ENCODE measurements at places on chromosomes 5 and 9.
A peak's percentile ranks its signal among the peaks of the same experiment; 100 is the strongest.

DNA sequence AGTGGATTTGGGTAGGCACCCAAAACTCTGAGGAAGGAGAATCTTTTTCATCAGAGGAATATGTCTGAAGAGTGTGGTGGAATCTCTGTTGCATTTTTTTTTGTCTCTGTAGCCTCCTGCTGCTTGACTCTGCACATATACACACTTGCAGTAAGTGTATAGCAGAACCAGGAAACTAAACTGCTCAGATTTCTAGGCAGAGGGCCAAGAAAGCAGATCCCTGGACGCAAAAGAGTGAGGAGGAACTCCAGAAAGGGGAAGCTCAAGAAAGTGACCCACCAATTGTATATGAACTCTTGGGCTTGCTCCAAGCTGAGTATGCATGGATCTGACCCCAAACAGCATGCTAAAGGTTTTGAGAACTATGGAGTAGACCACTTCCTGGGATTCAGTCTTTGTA lies 181.8 kb downstream of the GADD45G start:
- DNase-seq: no peak
- no peaks in the 10 kb centered on the region for H3K27me3 ChIP-seq
- no peaks in the 10 kb centered on the region for H3K4me1 ChIP-seq
- no peak overlapping the region for H3K4me3 ChIP-seq
- no peaks in the 10 kb centered on the region for H3K36me3 ChIP-seq
- no peak overlapping the region for H3K27ac ChIP-seq

GRCh38 chr9:109799792-109800191 lies 19.8 kb downstream of the PALM2AKAP2 start:
- H3K27me3 ChIP-seq: no peaks in the 10 kb centered on the region
- H3K36me3 ChIP-seq: no peaks in the 10 kb centered on the region
- H3K4me1 ChIP-seq: peaks cover 60% of the 10 kb centered on the region
- H3K4me3 ChIP-seq: no peak overlapping the region
- peak; percentile 71 for DNase-seq
- peak overlapping the region; percentile 96 for H3K27ac ChIP-seq

- no peaks in the 10 kb centered on the region for H3K36me3 ChIP-seq
- peak within 1 kb of the TSS; percentile 85 for H3K27ac ChIP-seq
- H3K27me3 ChIP-seq: no peaks in the 10 kb centered on the region
These were observed at the start of gene HAUS6 for GRCh38 chr9:19102631-19103345. Gene HAUS6, minus strand, starts transcription at chr9:19102904. Its CDS starts 253 bp downstream, at chr9:19102651.

DNA sequence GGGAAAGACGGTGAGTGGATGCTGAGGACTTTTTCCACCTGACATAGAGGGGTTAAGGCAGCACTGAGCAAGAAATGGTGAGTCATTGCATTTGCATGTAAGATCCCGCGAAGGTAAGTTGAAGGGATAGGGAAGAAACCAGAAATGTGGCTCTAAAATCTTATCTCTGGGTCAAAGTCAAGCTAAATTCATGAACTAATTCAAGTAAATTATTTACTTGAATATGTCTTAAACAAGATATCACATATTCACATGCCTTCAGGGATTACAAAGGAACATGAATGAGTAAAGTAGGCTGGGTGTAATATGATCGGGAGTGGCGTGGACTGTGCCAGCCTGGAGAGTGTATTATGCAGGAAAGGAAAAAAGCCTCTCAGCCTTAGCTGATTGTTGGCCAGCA lies 74.4 kb upstream of the EQTN start:
- H3K4me3 ChIP-seq: no peak overlapping the region
- H3K4me1 ChIP-seq: peaks cover 16% of the 10 kb centered on the region
- no peaks in the 10 kb centered on the region for H3K36me3 ChIP-seq
- H3K27me3 ChIP-seq: no peaks in the 10 kb centered on the region

DNA sequence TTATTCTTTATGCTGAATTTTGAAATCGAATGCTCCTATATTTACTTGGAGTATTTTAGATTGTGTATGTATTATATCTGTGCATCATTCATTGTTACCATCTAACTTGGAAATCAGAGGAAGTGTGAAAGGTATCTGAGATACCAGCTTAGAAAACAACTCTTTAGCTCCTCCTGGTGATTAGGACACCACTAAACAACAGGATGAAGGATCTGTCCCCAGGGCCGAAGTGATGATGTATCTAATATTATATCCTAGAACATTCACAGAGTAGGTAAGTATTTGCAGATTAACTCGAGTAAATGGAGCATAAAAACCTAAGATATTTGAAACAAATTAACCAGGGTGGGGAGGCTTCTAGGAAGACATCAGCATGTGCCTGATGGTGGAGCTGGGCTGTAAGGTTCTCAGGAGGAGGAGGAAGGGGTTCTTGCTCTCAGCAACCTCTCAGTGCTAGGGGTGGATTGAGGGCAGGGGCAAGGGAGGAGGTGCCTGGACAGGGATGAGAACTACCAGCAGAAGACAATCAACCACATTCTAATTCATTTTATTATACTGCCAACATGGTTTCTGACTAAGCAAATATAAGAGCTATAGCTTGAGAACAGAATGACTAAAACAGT lies 2.6 kb upstream of the NFIL3 start:
- DNase-seq: no peak
- H3K36me3 ChIP-seq: no peaks in the 10 kb centered on the region
- H3K27me3 ChIP-seq: no peaks in the 10 kb centered on the region
- H3K27ac ChIP-seq: peak overlapping the region; percentile 26

- no peaks in the 10 kb centered on the region for H3K4me1 ChIP-seq
- no peak for DNase-seq
- no peaks in the 10 kb centered on the region for H3K36me3 ChIP-seq
- H3K4me3 ChIP-seq: peak overlapping the region; percentile 63
- no peaks in the 10 kb centered on the region for H3K27me3 ChIP-seq
These were observed 41.8 kb downstream of the CAST start for GRCh38 chr5:96703995-96704394.

GRCh38 chr9:7320841-7321240 lies 478.7 kb downstream of the DMAC1 start:
- H3K36me3 ChIP-seq: no peaks in the 10 kb centered on the region
- no peaks in the 10 kb centered on the region for H3K4me1 ChIP-seq
- no peak overlapping the region for H3K27ac ChIP-seq
- DNase-seq: no peak
- no peaks in the 10 kb centered on the region for H3K27me3 ChIP-seq

DNA sequence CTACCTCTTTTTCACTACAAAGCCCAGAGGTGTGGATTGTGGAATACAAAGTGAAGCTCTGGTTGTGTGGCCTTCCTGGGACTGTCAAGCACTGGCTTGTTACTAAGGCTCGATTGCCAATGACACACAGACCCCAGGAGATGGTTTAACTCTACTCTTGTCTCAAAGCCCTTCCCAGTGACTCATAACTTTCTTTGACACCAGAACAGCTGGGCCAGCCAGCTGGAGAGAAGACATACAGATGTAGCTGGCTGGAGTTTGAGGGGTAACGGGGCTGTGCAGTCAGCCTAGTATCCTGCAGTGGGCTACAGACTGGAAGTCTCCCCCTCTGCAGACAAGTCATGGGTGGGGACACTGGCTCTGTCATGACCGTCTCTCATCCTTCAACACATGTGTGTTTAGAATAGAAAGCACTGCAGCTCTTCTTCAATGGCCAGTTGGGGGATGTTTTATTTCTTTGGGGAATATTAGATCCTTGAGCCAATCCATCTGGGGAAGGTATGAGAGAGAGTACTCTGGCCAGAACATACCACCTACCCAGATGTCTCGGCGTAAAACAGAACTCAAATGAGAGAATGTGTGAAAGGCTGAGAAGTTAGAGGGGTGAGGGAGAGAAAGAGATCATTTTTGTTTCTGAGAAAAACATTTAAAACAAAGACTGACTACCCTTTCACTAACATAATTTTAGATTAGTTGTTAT lies 53.3 kb downstream of the SEMA6A start:
- no peak overlapping the region for H3K4me3 ChIP-seq
- H3K27ac ChIP-seq: no peak overlapping the region
- H3K4me1 ChIP-seq: no peaks in the 10 kb centered on the region
- DNase-seq: no peak
- H3K27me3 ChIP-seq: no peaks in the 10 kb centered on the region
- H3K36me3 ChIP-seq: no peaks in the 10 kb centered on the region

- H3K27me3 ChIP-seq: no peaks in the 10 kb centered on the region
- peaks cover 19% of the 10 kb centered on the region for H3K4me1 ChIP-seq
- H3K36me3 ChIP-seq: peaks cover 55% of the 10 kb centered on the region
- H3K4me3 ChIP-seq: no peak overlapping the region
- peak overlapping the region; percentile 36 for H3K27ac ChIP-seq
These were observed 22.6 kb downstream of the OTULIN start for GRCh38 chr5:14687023-14687665.

DNA sequence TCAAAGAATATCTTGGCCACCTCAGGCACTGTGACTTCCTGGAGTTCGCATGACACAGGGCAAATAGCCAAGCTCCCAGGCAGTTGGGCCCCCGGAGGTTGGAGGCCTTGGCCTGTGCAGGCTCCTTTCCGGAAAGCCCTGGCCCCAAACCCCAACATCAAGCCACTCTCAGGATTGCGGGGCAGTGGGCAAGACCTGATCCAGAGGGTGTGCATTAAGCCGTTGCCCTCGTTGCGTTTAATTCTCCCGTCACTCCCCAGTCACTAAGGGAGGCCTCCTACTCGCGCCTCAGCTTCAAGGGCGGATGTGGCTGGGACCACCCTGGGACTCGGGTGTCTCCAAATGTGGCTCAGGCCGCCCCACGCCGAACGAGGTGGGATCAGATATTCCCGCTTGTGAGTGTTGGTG lies 60.1 kb downstream of the TMEM174 start:
- DNase-seq: no peak
- H3K4me3 ChIP-seq: peak overlapping the region; percentile 48
- H3K27me3 ChIP-seq: no peaks in the 10 kb centered on the region
- no peak overlapping the region for H3K27ac ChIP-seq
- no peaks in the 10 kb centered on the region for H3K4me1 ChIP-seq

- no peak overlapping the region for H3K27ac ChIP-seq
- no peaks in the 10 kb centered on the region for H3K4me1 ChIP-seq
- H3K36me3 ChIP-seq: no peaks in the 10 kb centered on the region
- no peaks in the 10 kb centered on the region for H3K27me3 ChIP-seq
- H3K4me3 ChIP-seq: no peak overlapping the region
- no peak for DNase-seq
These were observed 457.3 kb downstream of the DMAC1 start for GRCh38 chr9:7342229-7342628.

GRCh38 chr5:143400541-143401226 lies 2.8 kb downstream of the NR3C1 start:
- H3K4me1 ChIP-seq: peaks cover 9% of the 10 kb centered on the region
- H3K36me3 ChIP-seq: no peaks in the 10 kb centered on the region
- H3K4me3 ChIP-seq: peak overlapping the region; percentile 91
- H3K27me3 ChIP-seq: no peaks in the 10 kb centered on the region
- peak overlapping the region; percentile 12 for H3K27ac ChIP-seq
- no peak for DNase-seq

GRCh38 chr5:91272858-91273257 lies 110.3 kb downstream of the ARRDC3 start:
- H3K4me3 ChIP-seq: no peak overlapping the region
- no peaks in the 10 kb centered on the region for H3K27me3 ChIP-seq
- no peak overlapping the region for H3K27ac ChIP-seq
- no peak for DNase-seq
- H3K4me1 ChIP-seq: no peaks in the 10 kb centered on the region
- H3K36me3 ChIP-seq: no peaks in the 10 kb centered on the region

GRCh38 chr5:38453921-38454320 lies 102.5 kb downstream of the LIFR start:
- no peaks in the 10 kb centered on the region for H3K27me3 ChIP-seq
- no peak for DNase-seq
- H3K4me1 ChIP-seq: no peaks in the 10 kb centered on the region
- H3K4me3 ChIP-seq: no peak overlapping the region
- no peaks in the 10 kb centered on the region for H3K36me3 ChIP-seq
- no peak overlapping the region for H3K27ac ChIP-seq

DNA sequence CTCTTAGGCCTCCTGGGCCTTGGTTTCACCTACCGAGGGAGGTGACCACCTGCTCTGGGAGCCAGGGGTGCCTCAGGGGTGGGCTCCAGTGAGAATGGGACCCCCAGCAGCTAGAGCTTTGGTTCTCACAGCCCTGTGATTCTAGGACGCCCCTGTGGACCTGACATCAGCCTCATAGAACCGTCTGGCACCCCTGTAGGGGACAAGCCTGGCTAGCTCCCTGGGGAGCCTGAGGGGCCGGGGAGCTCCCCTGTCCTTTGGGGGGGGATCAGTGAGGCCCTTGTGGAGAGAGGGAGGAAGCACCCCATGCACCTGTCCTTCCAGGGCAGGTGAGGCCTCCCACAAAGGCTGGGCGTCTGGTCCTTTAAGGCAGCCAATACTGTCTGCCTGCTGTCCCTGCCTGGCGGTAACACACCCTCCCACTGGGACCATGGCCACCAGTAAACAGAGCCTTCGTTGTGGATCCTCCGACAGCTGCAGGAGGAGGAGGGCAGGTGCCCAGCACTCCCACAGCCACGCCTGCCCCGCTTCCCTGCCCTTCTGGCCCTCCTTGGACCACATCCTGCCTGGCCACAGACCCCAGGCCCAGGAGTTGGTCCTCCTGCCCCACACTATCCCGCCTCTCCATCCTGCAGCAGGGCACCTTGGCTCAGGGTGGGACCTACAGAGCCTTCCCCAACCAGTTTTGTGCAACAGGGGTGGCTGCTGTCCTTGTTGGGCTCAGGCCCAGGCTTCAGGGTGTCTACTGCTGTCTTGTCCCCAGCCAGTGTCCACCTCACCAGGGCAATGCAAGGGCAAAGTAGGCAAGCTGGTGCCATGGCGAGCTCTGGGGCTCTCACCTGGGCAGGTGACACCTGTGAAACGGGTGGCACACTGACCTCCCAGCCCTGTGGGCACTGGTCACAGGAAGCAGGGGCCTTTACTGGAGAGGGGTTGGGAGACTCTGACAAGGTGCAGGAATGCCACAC lies 3.0 kb upstream of the TUBB4B start:
- peaks cover 10% of the 10 kb centered on the region for H3K36me3 ChIP-seq
- peaks cover 29% of the 10 kb centered on the region for H3K4me1 ChIP-seq
- no peak for DNase-seq
- H3K4me3 ChIP-seq: no peak overlapping the region
- no peak overlapping the region for H3K27ac ChIP-seq
- no peaks in the 10 kb centered on the region for H3K27me3 ChIP-seq

DNA sequence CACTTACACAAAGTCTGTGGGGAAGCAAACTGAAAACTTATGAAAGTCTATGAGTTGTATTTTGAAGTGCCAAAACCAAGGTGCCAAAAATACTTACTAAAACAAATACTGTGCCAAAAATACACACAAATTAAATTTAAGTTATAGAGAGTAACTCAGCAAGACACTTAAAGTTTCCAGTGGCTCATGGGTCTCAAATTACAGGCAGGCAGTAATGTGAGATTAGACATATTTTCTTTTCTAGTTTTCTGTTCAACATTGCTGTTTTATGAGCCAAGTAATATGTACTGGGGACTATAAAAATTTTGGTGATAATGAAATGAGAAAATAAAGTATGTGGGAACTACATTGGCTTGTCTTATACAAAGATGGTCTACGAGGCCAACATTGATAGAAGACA lies 172.2 kb upstream of the SNX2 start:
- no peaks in the 10 kb centered on the region for H3K27me3 ChIP-seq
- no peaks in the 10 kb centered on the region for H3K4me1 ChIP-seq
- no peak overlapping the region for H3K4me3 ChIP-seq
- no peaks in the 10 kb centered on the region for H3K36me3 ChIP-seq

GRCh38 chr5:173330338-173331206 lies 2.4 kb upstream of the STC2 start:
- no peak for DNase-seq
- H3K27me3 ChIP-seq: peaks cover 4% of the 10 kb centered on the region
- no peaks in the 10 kb centered on the region for H3K36me3 ChIP-seq
- H3K4me3 ChIP-seq: no peak overlapping the region

- H3K36me3 ChIP-seq: no peaks in the 10 kb centered on the region
- H3K27me3 ChIP-seq: no peaks in the 10 kb centered on the region
- no peak for DNase-seq
- H3K27ac ChIP-seq: no peak overlapping the region
- H3K4me1 ChIP-seq: no peaks in the 10 kb centered on the region
These were observed 288.9 kb upstream of the VLDLR start for GRCh38 chr9:2332663-2333062.

- no peaks in the 10 kb centered on the region for H3K4me1 ChIP-seq
- no peak overlapping the region for H3K4me3 ChIP-seq
- no peaks in the 10 kb centered on the region for H3K27me3 ChIP-seq
- H3K36me3 ChIP-seq: no peaks in the 10 kb centered on the region
- no peak overlapping the region for H3K27ac ChIP-seq
These were observed 79.5 kb downstream of the TTC39B start for GRCh38 chr9:15227491-15227890.

Measured in ascending aorta (tissue), 2 donors.